ENCODE measurements at places on chromosomes 3 and 15.

GRCh38 chr3:183315739-183316138, 62.7 kb downstream of the B3GNT5 start:
- no peak for DNase-seq

- DNase-seq, result no peak
Measured at GRCh38 chr3:41598402-41599126, 363.3 kb downstream of the ULK4 start.

DNA sequence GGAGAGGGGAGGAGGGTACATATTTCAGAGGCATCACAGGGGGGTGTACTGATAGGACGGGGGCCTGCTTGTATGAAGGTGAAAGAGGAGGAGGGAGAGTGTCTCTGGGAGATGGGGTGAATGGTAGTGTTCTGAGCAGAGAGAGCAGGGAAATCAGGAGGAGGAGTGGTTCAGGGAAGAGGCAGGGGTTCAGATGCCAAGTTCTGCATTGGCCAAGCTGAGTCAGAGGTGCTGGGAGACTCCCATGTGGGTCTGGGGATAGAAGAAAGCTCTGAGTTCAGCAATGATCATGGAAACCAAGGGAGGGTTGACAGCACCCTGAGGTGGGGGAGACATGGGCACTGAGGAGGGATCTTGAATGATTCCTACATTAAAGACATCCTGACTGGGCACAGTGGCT, 3.0 kb downstream of the CYP8B1 start:
- no peak for DNase-seq

DNA sequence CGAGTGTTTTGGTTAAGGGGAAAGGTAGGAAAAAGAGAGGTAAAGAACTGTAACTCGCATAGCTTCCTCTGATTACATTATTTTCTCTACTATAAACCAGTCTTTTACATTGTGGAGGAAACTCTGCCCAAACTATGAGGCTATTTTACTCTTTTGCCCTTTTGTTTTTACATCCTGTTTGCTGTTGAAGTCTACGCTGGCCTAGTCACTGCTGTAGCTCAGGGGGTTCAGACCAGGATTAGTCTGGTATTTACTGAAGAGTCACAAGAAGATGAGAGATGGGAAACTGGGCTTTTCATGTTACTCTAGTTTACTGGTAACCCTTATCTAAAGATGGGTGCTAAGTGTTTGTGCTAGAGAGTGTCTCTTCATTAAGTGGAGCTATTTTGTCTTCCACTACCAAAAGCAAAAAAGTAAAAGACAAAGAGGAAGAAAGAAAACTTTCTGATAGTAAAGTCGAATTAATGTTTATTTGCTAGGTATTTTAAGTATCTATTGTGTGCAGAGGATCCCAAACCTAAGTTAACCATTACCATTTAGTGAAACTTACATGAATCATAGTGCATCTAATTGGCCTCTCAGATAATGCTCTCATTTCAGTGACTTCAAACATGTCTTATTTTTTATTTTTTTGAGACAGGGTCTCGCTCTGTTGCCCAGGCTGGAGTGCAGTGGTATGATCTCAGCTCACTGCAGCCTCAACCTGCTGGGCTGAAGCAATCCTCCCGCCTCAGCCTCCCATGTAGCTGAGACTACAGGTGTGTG, 10.9 kb downstream of the RARB start:
- DNase-seq, result no peak

GRCh38 chr3:49506906-49507305, 36.8 kb downstream of the DAG1 start:
- DNase-seq, result no peak

- no peak for DNase-seq
Measured at GRCh38 chr3:108312656-108313055, 16.3 kb downstream of the HHLA2 start.

DNA sequence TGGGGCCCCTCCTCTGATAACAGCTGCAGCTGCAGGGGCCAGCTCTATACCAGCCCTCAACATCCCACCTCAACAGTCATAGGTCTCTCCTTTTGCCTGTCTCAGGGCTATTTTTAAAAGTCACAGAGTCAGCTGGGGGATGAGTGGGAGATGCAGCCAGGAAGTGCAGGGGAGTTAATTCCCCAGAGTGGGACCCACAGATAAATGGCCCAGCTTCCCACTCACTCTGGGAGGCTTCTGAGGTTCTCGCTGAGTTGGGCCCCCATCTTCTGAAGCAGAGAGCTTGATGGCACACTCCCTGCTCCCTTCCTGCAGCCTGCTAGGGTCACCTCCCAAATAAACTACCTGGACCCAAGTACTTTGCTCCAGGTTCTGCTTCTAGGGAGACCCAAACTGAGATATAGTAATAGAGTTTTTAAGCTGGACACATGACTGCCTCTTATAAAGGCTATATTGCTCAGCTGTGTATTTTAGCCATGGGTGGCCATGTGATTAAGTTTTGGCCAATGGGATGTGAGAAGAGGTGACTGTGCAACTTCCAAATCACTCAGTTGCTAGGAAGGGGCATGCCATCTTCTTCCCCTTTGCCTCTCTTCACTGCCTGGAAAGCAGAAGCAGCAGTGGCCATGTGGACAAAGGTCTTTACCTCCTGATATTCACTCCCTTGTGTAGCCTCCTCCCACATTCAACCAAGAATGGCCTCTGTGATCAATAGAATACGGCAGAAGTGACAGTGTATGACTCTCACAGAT, 15.5 kb upstream of the VIPR1 start:
- DNase-seq, result no peak

- no peak for DNase-seq
Measured at GRCh38 chr3:38878646-38879045, 62.6 kb upstream of the SCN10A start.

GRCh38 chr3:184148076-184148475, 7.1 kb upstream of the DVL3 start:
- no peak for DNase-seq

DNA sequence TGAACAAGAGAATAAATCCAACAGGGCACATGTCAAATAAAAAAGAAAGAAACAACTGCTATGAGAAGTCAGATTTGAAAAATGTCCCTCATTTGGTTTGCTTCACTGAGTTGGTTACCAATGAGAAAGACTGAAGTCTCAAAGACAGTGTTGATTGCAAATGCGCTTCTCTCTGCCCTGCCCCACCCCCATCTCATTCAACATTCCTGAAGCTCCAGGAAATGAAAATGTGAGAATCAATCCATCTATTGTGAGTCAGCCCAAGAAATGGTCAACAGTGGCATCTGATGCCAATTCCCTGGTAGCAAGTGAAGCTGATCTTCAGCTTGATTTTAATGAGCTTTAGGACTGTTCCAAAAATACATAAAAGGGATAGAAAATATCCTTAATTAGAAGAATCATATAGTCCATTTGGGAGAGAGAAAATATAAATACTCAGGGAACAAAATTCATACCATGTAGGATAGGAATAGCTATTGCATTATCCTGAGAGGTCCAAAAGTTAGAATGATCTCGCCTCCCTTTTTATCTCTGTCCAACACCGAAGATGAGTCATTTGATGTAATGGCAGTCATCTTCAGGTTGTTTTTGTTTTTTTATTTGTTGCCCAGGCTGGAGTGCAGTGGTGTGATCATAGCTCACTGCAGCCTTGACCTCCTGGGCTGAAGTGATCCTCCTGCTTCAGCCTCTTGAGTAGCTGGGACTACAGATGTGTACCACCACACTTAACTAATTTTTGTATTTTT, 200.3 kb upstream of the UMPS start:
- no peak for DNase-seq
